ENCODE measurements at places on chromosomes 7 and 10.

GRCh38 chr10:660970-661596, 28.4 kb downstream of the DIP2C start:
- no peak for DNase-seq

DNA sequence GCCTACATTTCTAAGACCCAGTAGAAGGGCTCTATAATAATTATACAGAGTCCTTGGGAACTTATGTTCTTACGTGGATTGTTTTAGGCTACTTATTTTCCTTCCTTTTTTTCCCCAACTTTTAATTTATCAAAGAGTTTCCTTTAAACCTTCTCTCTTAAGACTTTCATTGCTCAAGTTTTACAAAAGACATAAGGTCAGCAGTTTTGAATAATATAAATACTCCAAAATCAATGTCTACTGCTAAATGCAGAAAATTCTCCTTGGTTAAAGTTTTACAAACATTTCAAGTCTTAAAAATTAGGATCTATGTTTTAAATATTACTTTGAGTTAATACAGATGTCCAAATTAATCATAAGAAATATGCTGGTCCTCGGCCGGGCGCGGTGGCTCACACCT, 97.0 kb downstream of the LARP4B start:
- DNase-seq: no peak

DNA sequence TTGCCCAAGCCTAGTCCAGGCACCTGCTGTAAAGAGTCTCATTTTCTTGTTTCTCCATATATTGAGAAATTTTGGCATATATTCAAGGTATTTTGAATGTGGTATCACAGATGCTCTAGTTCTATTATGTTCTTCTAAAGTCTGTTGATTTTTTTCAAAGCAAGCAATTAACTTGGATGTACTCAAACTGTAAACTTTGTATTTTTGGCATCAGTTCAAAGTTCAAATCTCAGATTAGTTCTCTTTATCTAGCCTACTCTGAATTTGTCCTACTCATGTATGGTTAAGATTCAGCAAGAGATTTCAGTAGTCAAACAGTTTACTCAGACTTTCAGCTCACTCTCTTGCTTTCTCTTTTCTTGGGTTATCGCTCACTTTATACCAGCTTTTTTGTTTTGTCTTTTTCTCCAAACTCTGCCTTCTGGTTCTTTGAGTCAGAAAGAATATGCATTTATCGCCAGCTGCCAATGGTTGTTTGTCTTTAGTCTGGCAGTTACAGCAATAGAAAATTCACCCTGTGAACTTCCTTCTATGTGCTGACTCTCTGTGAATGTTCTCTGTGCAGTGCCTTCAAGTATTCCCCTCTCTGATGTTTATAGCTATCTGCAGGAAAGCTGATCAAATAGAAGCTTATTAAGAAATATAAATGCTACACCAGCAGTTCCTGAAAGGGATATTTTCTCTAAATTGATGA, 56.0 kb downstream of the ANKRD7 start:
- DNase-seq: no peak

DNA sequence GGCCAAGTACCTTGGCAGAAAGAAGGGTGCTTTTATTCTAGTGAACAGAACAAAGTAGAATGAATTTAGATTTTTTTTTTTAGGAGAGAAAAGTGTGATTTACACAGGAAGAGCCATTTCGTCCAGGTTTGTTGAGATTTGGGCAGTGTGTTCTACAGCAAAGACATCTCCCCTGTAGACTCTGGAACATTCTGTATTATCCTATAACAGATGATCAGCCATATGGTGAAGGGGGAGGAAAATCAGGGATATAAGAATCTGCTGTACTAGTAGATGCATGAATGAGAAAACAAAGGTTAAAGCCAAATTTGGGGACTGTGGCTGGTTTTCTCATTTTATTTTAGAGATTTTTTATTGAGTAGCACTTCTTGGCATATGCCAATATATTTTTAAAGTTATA, 453.7 kb upstream of the LRRTM3 start:
- DNase-seq: no peak
